ENCODE measurements at places on chromosomes 11 and 22.
A peak's percentile ranks its signal among the peaks of the same experiment; 100 is the strongest.

GRCh38 chr11:2911088-2911784 lies 18.0 kb downstream of the PHLDA2 start:
- DNase-seq, result no peak

DNA sequence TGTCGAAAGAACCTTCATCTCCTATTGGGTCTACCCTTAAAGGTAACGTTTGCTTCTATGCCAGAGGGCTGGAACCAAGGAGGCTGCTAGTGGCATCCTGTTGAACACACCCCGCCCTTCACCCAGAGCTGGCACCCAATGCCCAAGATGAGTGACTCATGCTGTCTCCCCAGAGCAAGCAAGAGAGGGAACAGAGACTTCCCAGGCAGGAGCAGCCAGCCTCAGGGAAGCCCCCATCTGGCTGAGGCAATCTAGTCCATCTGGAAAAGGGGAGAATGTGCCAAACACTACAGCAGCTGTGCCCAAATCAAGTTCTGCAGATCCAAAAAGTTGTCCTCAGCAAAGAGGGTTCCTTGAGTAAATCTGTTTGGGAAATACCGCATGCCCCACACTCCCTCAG lies 91.9 kb upstream of the TP53I11 start:
- no peak for DNase-seq

DNA sequence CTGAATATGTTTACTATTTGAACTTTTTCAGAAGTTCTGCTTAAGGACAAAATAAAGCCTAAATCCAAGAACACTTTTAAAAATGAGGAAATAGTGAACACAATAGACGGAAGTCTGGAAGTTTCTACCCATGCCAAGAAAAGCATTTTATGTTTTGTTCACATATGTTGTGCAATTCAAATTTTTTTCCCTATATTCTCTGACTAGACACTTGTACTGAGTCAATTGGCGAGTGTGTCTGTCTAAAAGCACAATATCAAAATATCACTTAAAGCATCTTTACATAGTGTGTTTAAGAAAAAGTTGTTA lies 29.2 kb downstream of the INCENP start:
- DNase-seq, result no peak

GRCh38 chr22:31917227-31917921 lies 27.0 kb upstream of the YWHAH start:
- DNase-seq, result no peak

- DNase-seq, result no peak
Measured at GRCh38 chr11:15884777-15885540, 471.4 kb downstream of the SOX6 start.

GRCh38 chr22:19396934-19397733 lies 34.4 kb downstream of the HIRA start:
- DNase-seq, result no peak

DNA sequence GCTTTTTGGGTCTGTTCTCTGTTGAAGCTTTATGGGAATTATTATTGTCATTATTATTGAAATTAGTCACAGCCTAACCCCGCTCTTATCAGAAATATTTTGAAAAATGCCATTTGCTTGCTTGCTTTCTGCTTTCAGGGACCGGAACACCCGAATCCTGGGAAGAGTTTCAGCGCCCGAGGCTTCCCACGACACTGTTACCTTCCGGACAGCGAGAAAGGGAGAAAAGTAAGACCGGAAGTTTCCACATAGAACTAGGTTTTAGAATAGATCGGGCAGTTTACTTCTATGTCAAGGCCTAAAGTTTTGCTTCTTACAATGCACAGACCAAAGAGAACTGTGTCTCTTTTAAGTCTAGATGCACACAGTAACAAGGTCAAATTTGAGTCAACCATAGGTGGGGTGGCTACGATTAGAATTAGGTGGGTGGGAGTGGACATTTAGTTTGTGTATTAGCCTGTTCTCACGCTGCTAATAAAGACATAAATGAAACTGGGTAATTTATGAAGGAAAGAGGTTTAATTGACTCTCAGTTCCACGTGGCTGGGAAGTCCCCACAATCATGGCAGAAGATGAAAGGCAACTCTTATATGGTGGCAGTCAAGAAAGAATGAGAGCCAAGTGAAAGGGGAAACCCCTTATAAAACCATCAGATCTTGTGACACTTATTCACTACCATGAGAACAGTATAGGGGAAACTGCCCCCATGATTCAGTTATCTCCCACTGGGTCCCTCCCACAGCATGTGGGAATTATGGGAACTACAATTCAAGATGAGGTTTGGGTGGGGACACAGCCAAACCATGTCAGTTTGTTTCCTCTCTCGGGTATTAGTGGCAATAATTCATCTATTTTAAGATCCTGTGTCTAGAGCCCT lies 12.9 kb downstream of the MPEG1 start:
- no peak for DNase-seq

- DNase-seq, result no peak
Measured at GRCh38 chr11:14894657-14895598, 2.9 kb upstream of the CYP2R1 start.

GRCh38 chr11:121291896-121292494 lies 576 bp upstream of the SC5D start:
- DNase-seq, result peak; percentile 7

DNA sequence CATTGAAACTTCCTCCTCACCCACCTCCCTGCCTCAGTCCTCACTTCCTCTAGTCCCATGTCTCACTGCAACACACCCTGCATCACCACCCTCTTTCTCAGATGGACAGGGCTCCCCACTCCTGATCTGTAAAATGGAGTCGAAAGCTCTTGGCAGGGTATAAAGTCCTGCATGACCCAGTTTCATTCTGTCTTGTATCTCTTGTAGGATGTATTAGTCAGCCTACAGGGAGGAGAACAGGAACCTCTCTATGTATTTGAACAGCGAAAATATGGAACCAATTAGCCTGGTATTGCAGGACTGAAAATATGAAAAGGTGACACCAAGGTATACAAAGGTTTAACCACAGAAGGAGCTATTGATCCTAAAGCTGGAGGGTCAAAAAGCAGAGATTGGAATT lies 156.9 kb upstream of the SNX19 start:
- no peak for DNase-seq

GRCh38 chr22:39219071-39220039 lies 25.4 kb downstream of the PDGFB start:
- DNase-seq, result no peak

DNA sequence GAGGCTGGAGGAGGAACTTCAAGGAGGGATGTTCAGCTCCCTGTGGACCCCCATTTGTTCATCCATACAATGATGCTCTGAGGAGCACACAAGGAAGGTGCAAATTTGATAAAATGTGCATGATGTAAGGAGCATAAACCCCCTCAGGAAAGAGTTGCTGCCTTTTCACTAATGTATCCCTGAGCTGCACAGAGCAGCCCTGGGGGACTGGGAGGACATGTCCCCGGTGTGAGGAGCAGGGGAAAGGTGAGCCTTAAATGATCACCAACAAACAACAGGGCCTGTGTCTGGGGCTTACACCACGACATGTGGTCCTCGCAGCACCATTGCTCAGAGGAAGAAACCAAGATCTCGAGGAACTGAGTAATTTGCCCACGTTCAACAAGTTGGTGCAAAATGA lies 3.5 kb upstream of the MAPK8IP2 start:
- no peak for DNase-seq

DNA sequence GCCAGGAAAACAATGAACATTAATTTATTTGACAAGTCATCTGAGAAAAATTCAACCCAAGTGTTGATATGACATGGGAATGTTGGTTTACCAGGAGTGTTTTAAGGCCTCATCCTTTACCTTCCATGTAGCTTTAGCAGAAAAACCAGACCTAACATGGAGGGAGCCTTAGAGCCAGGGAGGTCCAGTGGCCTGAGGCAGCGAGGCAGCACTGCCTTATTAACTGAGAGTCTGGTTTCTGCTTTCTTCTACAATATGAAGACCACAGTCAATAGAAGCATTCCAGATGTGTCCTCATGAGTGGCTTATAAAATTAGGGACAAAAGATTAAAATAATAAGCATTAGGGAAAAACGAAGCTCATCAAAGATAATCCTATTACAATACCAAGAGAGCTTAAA lies 61.5 kb downstream of the DKK3 start:
- DNase-seq, result no peak

DNA sequence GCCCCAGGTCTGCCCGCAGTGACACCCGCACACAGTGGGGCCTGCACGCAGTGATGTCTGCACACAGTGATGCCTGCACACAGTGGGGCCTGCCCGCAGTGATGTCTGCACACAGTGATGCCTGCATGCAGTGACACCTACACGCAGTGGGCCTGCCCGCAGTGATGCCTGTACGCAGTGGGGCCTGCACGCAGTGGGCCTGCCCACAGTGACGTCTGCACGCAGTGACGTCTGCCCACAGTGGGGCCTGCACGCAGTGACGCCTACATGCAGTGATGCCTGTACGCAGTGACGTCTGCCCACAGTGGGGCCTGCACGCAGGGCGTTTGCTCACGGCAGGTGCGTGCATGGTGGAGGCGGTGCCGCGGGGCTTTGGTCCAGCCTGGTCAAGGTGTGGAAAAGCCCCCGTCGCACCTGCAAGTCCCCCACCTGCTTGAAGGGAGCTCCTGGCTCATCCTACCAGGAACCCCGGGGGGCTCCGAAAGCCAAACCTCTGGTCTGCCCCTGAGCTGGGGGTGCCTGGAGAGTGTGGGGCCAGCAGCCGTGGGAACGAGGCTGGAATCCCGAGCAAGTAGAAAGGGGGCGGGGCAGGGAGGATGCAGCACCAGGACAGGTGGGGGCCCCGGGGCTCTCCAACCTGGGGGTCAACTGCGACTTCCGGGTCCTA lies 8.9 kb upstream of the SYT8 start:
- no peak for DNase-seq

GRCh38 chr11:50379484-50379883 lies 346.8 kb downstream of the OR4C45 start:
- no peak for DNase-seq

DNA sequence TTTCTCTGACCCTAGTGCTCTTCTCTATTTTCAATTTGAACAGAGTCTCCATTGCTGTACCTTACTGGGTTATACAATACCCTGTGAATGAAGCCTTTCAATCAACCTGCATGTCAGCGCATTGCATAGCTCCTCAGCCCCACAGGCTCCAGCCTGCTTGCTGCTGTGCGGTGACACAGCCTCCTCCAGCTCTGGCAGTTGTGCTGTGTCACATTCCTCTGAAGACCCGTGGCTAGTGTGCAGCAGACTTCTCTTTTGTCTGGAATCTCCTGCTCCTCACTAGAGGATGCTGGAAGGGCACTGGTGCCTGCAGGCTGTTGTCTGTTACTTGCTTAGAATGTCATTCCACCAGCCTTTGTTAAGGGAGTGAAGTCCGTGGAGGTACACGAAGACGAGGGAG lies 390.1 kb upstream of the B3GAT1 start:
- no peak for DNase-seq

- no peak for DNase-seq
Measured at GRCh38 chr11:106765469-106766258, 252.6 kb downstream of the GUCY1A2 start.

DNA sequence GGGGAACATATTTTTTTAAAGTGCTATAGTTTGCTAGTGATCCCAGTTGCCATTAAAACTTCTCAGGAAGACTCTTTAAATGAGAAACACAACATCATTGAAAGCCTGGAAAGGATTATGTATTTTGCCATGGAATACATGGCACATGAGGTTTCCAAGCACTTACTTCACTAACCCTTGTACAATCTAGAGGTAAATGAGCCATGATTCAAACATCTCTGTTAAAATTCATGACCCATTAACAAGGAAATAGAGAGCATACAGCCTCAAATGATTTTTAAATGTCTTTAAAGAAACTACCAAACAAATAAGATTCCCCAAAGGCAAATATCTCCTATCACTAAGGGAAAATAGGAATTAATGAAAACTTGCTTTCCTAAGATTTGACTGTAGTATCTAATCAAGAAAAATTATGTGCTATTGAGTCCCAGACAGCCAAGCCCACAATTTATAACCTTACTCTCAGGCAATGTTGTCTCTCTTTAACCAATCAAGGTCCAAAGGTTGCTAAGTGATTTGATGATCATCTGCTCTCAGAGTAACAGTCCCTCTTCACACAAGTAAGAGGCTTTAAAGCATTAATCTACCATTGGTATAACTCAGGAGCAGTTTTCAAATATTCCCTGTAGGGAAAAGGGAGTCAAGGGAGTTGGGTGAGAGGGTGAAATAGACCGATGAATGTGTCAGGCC lies 92.0 kb upstream of the DDI1 start:
- DNase-seq, result no peak

GRCh38 chr11:47724041-47724729 lies 9.0 kb upstream of the AGBL2 start:
- DNase-seq, result no peak

- no peak for DNase-seq
Measured at GRCh38 chr22:46380581-46380980, 45.1 kb downstream of the TRMU start.

DNA sequence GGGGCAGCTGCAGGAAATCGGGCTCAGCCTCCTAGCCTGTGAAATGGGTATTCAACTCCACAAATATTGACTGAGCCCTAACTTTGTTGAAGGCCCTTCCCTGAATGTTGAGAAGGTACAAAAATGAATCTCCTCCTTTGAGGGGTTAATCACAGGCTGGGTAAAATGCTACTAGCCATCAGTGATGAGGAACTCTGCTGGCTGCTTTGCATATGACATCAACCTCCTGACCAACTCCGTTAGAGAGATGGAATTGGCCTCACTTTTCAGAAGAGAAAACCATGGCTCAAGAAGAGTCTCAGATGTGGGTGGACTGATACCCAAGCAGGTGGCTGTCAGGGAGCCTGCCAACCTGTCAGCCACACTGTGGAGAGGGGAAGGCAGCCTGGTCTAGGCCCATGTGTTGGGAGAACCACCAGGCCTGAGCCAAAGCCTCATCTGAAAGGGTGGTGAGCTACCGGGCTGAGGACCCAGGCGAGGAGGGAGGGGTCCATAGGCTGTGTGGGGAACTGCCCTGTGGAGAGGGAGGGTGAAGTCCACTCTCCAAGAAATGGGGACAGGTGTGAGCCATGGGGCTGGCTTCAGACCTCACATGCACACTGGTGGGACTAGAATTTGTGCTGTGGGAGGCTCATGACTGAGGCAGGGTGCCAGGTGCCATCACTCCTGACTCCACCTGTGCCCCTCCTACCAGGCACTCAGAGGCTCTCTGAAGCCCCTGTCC lies 11.8 kb downstream of the CDCA5 start:
- no peak for DNase-seq

GRCh38 chr22:28955817-28956216 lies 72.4 kb downstream of the ZNRF3 start:
- DNase-seq, result peak; percentile 49

- DNase-seq, result no peak
Measured at GRCh38 chr11:124983674-124984511, 29.9 kb downstream of the CCDC15 start.

GRCh38 chr11:73147771-73148681 lies 5.9 kb upstream of the FCHSD2 start:
- no peak for DNase-seq
